ENCODE measurements at places on chromosomes 2 and 18. TPM values are rescaled to one million over a fixed set of nuclear protein-coding genes. Genes with fewer than 3 reads are reported as not detected.

GRCh38 chr2:120955427-120955826 lies 219.8 kb downstream of the GLI2 start:
- H3K27me3 ChIP-seq: no peaks in the 10 kb centered on the region
- no peak overlapping the region for H3K4me3 ChIP-seq
- no peak overlapping the region for H3K27ac ChIP-seq
- no peaks in the 10 kb centered on the region for H3K4me1 ChIP-seq

Gene CPS1
- 0.32 TPM for total RNA-seq

- no peaks in the 10 kb centered on the region for H3K27me3 ChIP-seq
- no peak overlapping the region for H3K27ac ChIP-seq
- no peaks in the 10 kb centered on the region for H3K4me1 ChIP-seq
- no peak overlapping the region for H3K4me3 ChIP-seq
- no peaks in the 10 kb centered on the region for H3K36me3 ChIP-seq
Measured at GRCh38 chr2:164794016-164794415, 47.6 kb downstream of the COBLL1 start.

DNA sequence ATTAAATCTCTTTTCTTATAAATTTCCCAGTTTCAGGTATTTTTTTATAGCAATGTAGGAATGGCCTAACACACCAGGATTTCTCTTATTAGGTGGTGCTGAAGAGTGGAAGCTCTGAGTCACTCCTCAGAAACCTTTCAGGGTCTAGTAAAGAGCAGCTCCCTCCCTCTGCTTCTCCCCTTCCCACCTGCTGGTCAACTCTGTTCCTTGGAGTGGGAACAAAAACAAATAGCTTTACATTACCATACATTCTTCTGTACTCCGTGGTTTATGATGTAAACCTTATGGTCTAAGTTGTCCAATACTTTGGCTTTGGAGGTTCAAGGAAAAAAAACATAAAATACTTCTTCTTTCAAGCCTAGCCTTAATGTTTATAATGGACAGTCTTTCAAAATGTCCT lies 2.7 kb upstream of the IL1R1 start:
- H3K36me3 ChIP-seq: no peaks in the 10 kb centered on the region
- H3K27me3 ChIP-seq: no peaks in the 10 kb centered on the region
- H3K4me3 ChIP-seq: no peak overlapping the region
- no peaks in the 10 kb centered on the region for H3K4me1 ChIP-seq
- H3K27ac ChIP-seq: no peak overlapping the region
- no peak for DNase-seq

All from transverse colon (tissue), 4 donors.